ENCODE measurements at places on chromosomes 7 and 10.

DNA sequence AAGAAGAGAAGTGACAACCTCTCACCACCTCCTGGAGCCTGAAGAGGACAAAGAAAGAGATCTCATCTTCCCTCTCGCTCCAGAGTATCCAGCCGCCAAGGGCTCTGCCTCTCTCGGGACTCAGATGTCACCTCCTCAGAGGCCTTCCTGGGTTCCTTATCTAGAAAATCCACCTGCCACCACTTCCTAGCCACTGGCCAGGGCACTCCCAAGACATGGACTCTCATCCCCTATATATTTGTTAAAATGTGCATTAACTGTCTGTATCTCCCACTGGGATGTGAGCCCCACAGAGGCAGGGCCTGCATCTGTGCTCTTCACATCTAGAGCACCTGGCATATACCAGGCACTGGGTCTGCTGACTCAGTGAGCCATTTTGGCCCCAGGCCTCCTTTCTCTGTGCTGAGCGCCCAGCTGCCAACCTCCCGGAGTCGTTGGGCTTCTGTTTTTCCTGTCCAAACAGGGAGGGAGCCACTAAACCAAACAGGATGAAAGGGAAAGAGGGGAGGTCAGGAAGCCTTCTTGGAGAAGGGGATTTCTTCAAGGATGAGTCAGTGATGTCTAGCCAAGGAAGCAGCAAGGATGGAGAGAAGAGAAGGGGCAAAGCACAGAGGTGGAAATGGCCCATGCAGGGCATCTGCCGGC is 58.9 kb downstream of the KCNMA1 start:
- no peak for DNase-seq

GRCh38 chr7:31748084-31748483 is 61.1 kb downstream of the PPP1R17 start:
- no peak for DNase-seq

DNA sequence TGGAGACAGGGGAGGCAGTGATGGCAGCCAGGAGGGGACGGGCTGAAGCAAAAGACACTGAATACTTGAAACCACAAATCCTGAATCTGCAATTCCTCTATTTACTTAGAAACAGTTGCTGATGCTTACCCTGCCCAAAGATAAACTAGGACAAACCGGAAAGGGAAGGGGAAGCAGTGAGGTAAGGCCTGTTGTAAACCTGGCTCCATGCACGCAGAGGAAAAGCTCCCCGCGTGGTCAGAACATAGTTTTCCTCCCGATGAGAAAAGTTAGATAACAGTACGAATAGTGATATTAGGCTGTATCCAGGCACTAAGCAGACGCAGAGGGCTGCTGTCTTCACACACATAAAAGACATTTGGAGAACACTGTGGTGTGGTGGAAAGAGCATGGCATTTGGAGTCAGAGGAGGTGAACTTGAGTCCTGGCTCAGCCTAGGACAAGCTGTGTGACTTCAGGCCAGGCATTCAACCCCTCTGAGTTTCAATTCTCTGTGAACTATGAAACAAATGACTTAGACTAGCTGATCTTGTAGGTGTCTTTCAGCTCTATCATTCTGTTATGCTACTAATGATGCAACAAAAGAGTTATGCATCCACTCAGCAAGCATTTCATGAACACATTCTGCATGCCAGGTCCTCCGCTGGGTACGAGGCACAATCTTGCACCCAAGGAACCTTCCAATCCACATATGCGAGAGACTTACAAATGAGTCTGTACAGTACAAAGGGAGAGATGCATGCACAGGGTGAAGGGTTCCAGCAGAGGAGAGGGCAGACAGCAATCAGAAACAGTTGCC is 80.9 kb downstream of the SORBS1 start:
- DNase-seq, result no peak

DNA sequence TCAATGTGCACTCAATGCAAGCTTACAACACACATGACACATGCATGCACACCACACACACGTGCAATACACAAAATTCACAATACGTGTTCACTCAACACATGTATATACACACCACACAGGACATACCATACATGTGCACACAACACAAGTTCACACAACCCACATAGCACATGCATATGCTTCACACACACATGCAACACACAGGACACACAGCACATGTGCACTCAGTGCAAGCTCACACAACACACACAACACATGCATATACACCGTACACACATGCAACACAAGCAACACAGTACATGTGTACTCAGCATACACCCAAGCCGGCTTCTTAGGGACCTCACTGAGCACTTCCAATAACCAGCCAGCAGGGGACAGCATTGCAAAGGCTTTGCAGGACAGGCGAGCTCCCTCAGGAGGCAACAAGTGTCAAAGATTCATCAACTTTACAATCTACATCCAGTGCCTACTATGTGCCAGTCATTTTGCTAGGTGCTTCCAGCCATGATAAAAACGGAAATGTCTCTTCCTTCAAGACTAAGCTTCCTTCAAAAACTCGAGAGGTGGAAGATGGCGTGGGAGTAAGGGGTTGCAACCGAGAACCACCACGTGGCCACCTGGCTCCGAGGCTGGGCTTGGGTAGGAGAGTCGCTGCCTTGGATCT is 61.1 kb downstream of the JCAD start:
- DNase-seq, result peak; percentile 61

DNA sequence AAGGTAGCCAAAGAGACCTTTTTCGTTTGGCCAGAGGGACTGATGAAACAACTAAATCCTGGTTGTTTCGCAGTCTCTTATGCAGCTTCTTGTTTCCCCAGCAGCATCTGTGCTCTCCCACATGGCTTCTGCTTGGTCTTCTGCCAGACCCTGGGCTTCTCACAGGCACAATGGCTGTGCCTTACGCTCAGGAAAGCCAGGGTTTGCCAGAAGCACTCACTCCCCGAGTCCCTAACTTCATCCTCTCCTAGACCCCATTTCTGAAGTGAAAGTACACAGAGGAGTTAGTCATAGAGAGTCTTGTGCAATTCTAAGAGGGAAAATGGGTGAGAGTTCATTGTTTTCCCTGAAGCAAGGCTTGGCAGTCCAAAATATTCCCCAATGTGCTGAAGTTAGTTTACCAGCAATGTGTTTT is 121.7 kb downstream of the EVX1 start:
- no peak for DNase-seq

GRCh38 chr7:10973942-10974911 is 555 bp downstream of the PHF14 start:
- DNase-seq, result peak; percentile 20

GRCh38 chr7:31805209-31805818 is 118.3 kb downstream of the PPP1R17 start:
- no peak for DNase-seq

- no peak for DNase-seq
These were observed 7.1 kb downstream of the BAG3 start for GRCh38 chr10:119658274-119658673.

GRCh38 chr7:85851571-85852193 is 664.8 kb upstream of the SEMA3D start:
- no peak for DNase-seq

GRCh38 chr10:11329062-11329673 is 282.3 kb downstream of the USP6NL start:
- no peak for DNase-seq

DNA sequence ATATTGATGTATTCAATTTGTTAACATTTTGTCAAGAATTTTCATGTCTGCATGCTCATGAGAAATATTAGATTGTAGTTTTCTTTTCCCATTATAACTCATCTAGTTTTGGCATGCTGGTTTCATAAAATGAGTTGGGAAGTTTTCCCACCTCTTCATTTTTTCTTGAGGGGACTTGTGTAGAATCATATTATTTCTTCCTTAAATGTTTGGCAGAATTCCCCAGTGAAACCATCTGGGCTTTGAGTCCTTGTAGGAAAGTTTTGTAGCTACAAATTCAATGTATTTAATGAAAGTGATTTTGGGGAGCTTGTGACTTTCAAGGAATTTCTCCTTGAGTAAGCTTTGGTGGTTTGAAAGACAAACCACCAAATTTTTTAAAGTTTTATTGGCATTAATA is 173.2 kb downstream of the PHTF2 start:
- DNase-seq, result no peak
